ENCODE measurements at places on chromosomes 2 and 18.

- DNase-seq, result no peak
Observed at GRCh38 chr18:22838639-22839277, 94.4 kb upstream of the RBBP8 start.

DNA sequence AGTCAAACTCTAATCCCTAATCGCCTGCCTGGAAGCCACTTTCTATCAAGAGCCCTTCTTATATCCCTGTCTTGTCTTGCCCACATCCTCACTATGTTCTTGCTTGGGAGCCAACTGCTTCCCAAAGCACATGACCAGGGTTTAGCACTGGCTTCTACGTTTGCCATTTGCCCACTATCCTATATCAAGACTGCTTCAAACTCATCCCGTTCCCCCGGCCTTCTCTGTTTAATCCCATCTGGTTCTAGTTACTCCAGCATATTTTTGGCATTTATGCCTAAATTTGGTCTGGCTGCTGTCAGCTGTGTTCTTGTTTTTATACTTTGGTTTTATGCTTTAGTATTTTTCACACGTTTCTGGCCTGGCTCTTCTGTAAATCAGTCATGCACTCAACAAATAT, 40.2 kb downstream of the POLR1A start:
- no peak for DNase-seq

DNA sequence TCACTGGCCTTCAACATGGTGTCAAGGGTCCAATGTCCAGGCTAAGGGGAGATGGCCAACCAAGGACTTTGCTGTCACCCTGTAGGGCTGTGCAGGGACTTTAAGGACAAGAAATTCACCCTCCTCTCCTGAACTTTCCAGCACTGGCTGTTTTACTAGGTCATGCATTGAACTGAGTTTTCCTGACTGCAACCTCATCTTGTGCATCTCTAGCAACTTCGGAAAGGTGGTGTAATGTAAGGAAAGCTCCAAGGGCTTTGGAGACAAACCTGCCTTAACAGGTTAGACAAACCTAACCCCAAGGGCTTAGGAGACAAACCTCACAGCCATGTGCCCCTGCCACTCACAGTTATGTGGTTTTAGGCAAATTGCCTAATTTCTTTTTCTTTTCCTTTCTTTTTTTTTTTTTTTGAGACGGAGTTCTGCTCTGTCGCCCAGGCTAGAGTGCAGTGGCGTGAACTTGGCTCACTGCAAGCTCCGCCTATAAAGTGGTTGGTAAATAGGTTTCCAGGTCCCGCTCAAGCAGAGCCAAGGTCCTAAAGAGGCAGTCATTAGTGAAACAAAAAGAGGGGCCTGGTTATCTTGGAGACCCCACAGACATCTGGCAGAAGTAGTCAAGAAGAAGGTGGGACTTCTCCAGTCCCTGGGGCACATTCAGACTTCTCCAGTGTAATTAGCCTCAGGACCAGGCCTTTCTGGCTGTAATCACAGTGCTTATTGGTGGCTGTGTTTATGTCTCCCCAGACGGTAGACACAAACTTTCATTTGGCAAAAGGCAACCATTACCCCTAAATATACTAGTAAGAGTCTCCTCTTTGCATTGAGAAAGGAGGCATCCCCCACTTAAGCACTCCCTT, 37.6 kb upstream of the PMAIP1 start:
- no peak for DNase-seq

DNA sequence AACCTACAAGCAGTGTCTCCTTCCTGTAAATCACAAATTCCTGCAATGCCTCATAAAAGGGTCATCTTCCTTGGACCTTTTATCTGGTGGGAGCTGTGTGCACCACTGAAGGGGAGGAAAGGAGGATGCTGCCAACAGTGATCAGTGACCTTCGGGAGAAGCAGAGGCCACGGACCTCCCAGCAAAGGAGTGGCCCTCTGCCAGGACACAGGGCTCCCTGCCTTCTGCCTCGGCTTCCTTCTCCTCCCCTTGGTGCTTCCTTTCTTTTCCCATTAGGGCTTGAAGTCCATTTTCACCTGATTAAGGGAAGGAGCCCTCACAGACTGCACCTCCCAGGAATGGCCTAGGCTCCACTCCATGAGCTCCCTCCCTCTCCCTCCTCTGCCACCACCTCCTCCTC, 85.3 kb upstream of the ITGA6 start:
- no peak for DNase-seq
